ENCODE measurements at places on chromosomes 2 and 18.

- no peak for DNase-seq
Observed at GRCh38 chr2:112869258-112869842, 32.8 kb upstream of the IL1B start.

DNA sequence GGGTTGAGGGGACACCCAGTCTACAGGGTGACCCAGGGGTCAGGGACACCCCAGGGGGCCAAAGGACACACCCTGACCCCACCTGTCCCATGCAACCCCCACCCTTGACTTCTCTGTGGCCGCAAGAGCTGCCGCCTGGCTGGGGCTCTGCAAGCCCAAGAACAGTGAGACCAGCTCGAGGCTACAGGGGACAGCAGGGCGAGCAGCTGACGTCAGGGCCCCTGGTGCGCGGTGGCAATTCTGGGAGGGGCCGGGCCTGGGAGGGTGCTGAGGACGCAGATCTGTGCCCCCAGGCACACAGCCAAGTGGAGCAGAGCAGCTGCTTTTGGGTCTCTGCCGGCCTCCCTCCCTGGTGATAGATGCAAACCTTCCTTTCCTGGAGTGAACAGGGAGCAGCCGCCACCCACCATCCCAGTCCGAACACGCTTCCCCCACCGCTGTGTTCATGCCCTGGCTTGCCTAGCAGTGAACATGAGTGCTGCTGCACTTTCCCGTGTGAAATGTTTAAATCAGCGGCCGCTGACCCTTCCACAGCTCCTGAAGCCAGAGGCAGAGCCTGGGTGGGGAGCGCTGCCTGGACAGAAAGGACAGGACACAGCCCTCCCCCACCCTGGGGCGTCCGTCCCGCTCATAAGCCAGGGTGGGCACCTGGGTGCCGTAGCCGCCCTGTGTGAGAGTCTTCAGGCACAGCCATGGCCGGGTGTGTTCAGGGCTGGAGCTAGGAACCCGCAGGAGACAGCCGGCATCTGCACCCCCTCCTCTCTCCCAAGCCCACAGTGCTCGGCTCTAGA is 46.9 kb downstream of the SLC66A2 start:
- no peak for DNase-seq

DNA sequence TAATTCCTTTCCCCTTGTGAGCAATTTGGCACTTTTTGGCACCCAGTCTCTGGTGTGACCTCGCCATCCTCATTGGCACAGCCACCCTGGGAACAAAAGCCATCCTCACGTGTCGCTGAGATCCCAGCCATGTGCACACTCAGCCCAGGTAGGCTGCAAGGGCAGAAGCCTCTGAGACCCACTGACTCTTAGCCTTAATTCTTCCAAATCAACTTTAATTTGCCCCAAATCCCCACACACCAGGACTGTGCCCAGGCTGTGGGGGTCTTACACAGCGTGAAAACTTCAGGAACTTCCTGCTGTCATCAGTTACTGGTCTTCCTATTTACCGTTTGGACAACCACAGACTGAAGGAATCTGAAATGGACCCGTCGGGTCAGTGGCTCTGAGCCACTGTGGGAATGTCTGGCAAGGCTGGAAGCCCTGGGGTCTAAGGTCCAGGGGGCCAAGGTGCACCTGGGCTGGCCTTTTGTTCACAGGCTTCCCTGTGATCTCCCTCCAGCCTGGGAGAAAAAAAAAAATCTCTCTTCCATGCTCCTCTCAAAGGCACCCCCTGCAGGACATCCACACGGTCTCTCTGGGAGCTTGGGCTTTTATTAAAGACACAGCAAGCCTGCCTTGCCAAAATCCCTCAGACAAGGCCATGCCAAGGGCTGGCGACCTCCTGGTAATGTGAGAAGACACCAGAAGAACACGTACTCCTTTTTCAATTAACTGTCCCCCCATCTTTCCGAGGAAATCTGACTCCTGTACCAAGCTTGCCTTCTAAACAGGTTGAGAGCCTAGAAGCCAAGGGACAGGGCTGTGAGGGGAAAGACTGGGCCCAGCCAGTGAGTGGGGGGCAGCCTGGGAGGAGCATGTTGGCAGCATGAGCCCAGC is 42.1 kb upstream of the LAPTM4A start:
- no peak for DNase-seq

- no peak for DNase-seq
Observed at GRCh38 chr18:70126832-70127231, 78.7 kb downstream of the RTTN start.

DNA sequence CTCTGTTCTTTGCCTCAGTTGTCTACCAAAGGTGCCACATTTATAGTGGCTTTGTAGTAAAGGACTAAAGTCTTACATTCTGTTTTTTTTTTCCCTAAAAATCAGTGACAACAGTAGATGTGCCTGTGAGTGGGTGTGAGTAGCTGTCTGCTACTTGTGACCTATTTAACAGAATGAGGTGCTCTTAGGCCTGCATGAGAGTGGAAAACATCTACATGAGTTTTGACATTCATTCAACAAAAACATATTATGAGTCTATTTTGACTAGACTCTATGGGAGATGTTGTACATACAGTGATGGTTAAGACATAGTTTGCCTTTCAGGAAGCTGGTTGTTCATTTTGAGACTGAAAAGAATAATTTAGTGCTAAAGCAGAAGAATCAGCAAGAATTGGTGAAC is 36.7 kb downstream of the IL1R2 start:
- DNase-seq: no peak

- DNase-seq: no peak
Observed at GRCh38 chr18:46278481-46279465, 174.6 kb downstream of the HAUS1 start.

Data from activated T-cell treated with anti-CD3 and anti-CD28 coated beads for 1 hour (primary cell).